Pons (tissue), 1 donor: ENCODE measurements at places on chromosomes 1 and 21.

DNA sequence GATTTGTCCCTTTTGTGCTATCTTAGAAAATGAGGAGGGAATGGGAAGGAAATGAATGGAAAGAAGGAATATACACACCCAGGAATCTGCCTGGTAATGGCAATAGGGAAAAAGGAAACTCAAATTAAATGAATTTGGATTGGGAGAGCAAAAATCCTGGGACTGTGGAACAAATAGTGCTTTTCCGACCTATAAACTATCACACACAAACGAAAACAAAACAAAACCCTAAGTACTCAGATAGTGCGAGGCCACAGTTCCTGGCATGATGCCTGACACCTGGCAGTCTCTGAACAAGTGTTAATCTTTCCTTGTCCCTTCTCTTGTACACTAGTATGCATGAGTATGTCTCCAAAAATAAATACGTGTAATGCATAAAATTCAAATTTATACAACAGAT, 319.8 kb upstream of the SPAG17 start:
- DNase-seq: no peak

DNA sequence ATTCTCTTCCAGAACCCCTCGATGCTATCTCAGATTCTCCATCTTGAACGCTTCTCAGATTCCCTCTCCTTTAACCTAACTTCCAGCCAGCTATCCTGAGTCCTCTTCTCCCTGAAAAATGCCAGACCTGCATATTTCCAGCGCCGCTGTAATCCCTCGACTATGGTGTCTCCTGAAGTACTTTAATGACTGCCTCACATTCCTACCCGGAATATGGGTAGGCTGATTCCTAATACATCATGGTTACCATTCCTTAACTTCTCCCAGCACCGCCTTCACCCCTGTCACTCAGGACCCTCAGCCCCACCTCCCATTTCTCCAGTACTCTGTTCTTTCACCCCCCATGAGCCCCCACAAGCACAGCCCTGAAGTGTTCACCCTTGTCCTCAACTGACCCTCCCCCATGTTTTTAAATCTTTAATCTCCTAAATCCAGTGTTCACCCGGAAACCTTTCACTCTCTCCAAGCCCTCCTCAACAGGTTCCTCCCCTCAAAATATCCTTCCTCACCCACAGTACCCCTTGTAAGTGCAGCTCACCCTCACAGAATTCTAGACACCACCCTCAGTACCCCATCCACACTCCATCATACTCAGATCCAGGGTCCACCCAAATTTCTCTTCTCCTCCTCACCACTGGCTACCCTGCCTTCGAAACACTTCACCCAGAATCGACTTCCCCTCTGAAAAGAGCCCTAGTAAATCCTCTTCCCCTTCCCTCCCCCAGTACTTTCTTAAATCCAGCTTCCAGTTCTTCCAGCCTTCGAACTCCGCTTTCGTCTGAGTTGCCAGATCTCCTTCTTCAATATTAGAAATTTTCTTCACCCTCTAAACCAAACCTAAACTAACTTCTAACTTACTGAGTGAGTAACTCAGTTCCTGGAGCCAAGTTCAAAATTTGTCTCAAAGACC, 922 bp downstream of the CPT2 start:
- DNase-seq: no peak

DNA sequence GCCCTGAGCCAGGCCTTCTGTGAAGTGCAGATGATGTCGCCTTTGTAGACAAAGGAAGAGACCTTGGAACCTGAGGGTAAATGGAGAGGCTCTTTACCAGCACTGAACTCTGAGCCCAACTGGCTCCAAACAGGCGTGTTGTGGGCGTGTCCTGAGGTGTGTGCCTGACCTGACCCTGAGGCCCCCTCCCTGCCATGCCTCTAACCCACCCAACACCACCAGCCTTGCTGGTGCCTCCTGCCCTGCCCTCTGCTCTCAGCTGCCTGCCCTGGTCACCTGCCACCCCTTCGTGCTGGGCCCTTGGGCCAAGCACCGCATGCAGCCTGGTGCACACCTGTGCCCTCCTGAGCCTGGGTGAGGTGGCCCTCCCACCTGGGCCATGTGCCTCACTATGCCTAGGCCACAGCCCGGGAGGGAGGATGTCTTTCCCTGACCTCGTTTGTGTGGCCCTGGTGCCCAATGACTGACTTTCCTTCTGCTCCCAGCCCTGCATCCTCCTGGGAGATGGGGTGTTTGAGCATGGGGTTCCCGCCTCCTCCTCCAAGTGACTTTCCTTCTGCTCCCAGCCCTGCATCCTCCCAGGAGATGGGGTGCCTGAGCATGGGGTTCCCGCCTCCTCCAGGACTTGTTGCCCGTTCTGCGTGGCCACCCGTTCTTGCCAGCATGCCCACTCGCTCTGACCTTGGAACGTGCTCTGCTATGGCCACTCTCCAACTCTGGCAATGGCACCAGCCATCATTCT, 157.0 kb downstream of the PCBP3 start:
- no peak for DNase-seq

GRCh38 chr1:228399531-228400236, 7.0 kb downstream of the TRIM11 start:
- DNase-seq: no peak

GRCh38 chr1:21537932-21538630, 28.9 kb downstream of the ALPL start:
- no peak for DNase-seq

DNA sequence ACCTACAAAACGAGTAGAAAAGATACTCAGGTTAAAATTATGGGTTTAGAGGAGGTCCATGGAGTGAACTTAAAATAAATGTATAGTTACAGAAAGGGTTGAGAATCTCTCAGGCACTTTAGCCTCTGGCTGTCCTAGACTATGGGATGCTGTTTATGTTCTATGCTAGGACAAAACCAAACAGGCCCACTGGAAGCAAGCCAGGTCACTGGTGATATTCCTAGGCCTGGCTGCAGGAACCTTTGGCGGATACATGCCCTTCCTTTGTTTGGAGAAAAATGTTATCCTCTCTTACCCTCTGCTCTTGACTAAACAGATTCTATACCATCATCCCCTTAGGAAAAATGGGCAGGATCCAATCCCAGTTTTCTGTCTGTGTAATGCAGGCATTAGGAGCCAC, 90.7 kb upstream of the DUSP10 start:
- DNase-seq: no peak

- no peak for DNase-seq
Measured at GRCh38 chr1:31977385-31978131, 36.1 kb upstream of the KHDRBS1 start.

DNA sequence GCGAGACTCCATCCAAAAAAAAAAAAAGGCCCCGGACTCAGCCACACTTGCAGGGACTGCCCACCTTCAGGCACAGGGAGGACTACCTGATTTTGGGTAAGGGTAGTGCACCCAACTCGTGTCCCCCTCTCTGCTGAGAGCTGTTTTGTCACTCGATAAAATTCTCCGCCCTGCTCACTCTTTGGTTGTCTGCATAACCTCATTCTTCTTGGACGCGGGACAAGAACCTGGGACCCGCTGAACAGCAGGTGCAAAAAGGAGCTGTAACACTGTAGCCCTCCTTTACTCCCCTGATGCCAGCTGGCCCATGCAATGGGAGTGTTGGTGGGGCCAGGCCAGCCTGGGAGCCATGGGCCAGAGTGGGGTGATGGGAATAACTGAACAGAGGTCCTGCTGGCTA, 10.6 kb downstream of the S100B start:
- DNase-seq: no peak

DNA sequence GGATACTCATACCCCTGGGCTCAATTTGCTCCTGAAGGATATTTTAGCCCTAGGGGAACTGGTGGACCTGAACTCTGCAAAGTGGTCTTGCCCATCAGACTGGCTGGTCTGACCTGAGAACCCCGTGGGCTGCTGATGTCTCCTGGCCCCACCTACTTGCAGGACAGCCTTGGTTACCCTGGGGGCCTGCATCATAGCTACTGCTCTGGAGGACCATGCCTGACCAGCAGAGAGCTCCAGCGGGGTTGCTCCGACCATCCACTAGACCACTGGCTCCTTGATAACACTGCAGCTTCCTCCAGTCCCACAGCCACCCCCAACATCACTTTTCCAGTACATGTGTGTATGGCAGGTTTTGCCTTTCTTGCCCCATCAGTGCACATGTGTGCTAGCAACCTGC, 331.6 kb upstream of the BRINP3 start:
- DNase-seq: no peak

- no peak for DNase-seq
Measured at GRCh38 chr1:156804026-156804425, 12.6 kb downstream of the SH2D2A start.

DNA sequence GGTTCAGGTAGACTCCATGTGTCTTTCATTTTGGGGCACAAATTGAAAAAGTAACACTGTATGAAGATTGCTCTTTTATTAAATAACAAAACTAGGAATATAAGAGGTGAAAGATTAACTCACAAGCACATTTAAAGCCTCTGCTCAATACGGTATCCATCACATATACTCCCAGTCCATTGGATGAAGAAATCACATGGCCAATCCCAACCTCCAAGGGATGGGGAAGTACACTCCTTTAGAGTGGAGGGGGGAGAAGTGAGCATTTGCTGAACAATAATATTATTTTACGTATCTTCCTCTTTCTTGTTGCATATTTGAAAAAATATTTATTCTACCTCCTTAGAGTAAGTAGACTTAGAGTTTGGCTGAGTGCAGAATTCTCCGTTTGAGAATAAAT, 316.5 kb downstream of the LMX1A start:
- DNase-seq: no peak

- DNase-seq: no peak
Measured at GRCh38 chr1:67431869-67432578, 1.8 kb upstream of the SERBP1 start.

DNA sequence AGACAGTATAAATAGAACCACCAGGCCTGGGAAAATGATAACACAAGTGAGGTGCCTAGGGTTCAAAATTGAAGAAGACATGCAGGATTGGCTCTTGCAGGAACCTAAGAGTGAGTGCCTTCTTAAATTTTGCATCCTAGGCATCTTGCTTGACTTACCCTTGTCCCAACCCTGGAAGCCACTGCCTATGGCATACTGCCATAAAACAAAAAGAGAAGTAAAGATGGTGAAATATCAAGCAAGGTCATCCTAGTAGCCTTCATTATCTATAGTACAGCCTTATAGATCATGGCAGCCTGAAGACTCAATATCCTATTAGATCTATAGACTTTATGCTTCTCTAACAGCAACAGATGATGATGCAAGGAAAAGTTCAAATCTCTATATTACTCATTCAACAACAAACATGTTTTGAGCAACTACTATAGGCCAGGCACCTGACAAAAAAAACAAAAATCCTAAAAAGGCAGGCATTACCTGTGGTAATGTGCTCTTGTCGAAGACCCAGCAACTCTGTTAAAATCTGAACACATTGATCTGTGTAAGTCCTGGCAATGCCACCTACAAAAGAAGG, 6.3 kb downstream of the AP4B1 start:
- no peak for DNase-seq

GRCh38 chr21:38679534-38679933, 126.2 kb upstream of the ETS2 start:
- no peak for DNase-seq

- DNase-seq: no peak
Measured at GRCh38 chr1:58011978-58012377, 534.5 kb downstream of the OMA1 start.

DNA sequence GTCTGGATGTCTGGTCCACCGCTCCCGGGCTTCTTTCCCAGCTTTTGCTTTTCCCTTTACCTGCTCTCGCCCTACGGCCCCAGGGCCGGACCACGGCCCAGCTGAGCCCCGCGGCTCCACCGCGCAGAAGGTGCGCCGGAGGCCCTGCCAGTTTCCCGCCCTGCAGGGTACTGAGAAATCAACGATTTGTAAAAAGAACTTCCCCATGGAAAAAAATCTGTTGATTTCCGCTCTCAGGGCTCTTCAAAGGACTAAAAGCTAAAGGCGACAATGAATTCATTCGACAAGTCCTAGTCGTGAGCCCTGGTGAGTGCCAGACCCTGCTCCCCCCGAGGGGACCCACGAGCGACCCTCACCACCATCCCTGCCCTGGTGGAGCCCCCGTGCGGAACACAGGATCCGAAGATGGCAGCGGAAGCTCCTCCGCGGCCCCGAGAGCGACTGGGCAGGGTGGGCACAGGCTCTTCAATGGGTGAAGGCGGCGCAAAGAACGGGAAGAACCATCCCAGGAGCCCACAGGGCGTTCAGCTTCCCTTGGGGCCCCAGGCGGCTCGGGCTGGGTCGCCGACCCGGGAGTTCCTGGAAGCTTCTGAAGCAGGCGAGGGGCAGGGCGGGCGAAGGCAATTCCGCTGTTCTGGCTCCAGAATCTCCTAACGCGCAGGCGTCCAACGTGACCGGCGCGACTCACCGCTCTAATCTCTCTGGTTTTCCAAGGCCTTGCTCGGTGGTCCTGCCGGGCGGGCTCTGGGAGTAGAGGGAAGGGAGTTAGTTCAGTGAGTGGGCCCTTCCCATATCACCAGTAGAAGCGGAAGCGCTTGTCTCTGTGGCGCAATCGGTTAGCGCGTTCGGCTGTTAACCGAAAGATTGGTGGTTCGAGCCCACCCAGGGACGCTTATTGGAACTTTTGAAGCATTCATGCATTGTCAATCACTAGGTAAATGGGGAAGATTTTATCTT, 6.6 kb upstream of the RNU1-2 start:
- DNase-seq: peak; percentile 95

DNA sequence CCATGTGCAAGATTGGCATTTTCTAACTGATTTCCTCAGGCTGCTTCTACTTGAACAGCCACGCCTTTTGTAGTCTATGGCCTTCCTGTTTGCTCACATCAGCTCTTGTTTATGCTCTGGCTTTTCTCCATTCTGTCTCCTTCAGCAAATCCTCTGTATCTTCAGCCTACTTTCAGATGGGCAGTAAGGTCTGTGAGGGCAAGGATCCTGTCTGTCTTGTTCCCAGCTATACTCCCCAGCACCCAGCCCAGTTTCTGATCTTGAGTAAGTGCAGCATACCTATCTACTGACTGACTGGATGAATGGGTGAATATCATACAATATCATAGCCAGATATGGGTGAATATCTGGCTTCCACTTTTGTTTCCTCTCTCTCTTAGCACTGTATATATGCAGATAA, 438.1 kb downstream of the LMO4 start:
- no peak for DNase-seq

GRCh38 chr1:153608742-153609584, 4.0 kb downstream of the S100A16 start:
- DNase-seq: peak; percentile 85
